ENCODE measurements at places on chromosomes 2 and 18.

GRCh38 chr18:8947566-8947965 lies 154.9 kb upstream of the NDUFV2 start:
- no peak for DNase-seq

- no peak for DNase-seq
Measured at GRCh38 chr2:241036397-241036963, 38.1 kb downstream of the SNED1 start.

- DNase-seq: no peak
Measured at GRCh38 chr18:8820396-8821082, 115.2 kb downstream of the MTCL1 start.

DNA sequence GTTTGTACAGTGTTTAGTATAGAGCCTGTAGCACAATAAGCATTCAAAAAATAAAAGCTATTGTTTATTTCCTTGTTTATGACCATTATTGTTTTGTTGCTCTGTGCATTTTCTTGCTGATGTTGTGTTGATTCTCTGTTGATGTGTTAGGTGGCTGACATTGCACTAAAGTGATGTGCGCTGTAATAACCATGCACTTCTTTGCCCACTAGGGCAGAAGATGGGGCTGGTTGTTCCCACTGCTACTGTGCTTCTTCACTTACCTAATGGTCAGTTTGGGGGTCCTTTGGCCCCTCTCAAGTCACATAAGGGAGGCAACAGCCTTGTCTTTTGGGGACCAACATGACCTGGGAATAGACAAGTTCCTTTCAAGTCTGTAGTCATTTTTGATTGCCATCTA lies 6.0 kb downstream of the SCG2 start:
- no peak for DNase-seq

GRCh38 chr18:62394006-62394763 lies 69.1 kb downstream of the TNFRSF11A start:
- DNase-seq: no peak

DNA sequence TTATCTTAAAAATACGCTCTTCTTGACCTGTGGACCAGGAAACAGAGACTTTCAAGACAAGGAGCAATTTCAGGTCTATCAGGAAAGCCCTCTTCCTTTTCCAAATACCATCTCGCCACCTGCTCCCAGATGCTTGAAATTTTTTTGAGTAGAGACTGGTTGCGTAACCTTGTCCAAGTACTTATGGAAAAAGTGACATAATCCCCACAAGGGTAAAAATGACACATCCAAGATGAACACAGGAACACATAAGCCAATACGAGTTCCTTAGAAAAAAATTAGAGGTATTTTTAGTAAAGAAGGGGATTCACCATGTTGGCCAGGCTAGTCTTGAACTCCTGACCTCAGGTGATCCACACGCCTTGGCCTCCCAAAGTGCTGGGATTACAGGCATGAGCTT lies 1.8 kb downstream of the SERPINB13 start:
- DNase-seq: no peak

GRCh38 chr2:85215081-85215447 lies 81.9 kb downstream of the TCF7L1 start:
- no peak for DNase-seq

GRCh38 chr2:239535413-239536144 lies 134.8 kb upstream of the HDAC4 start:
- no peak for DNase-seq

DNA sequence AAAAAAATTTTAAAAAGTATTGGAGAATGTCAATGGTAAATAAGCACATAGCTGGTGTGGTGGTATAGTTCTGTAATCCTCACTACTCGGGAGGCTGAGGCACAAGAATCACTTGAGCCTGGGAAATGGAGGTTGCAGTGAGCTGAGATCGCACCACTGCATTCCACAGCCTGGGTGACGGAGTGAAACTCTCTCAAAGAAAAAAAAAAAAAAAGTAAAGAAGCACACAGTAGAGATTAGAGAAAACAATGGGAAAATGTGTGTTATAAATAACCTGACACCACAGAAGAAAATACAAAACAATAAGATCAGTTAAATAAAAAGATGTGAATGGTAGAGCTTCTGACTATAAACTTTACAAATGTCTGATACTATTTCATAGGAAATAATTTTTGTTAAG lies 163.7 kb upstream of the WDSUB1 start:
- DNase-seq: no peak
